Kidney (tissue), 22 donors: ENCODE measurements at places on chromosomes 4 and X. TPM values are rescaled to one million over a fixed set of nuclear protein-coding genes. Genes with fewer than 3 reads are reported as not detected.
A peak's percentile ranks its signal among the peaks of the same experiment; 100 is the strongest.

Gene C4orf36
- 2.0 TPM for total RNA-seq

Gene FAM133A
- not detected for total RNA-seq

Gene MAGEA11
- not detected for total RNA-seq

Gene OTC
- not detected for total RNA-seq

Gene UVSSA
- total RNA-seq = 32.5 TPM

Gene CDKL5
- 18.0 TPM for total RNA-seq

Gene MAGEA10
- total RNA-seq = not detected

Gene BEX2
- total RNA-seq = 34.7 TPM

Gene GAGE1
- total RNA-seq = not detected

Gene NUDT10
- total RNA-seq = 5.2 TPM

Gene FSTL5
- not detected for total RNA-seq

Gene PPP4R3C
- not detected for total RNA-seq

Gene PIR
- 7.0 TPM for total RNA-seq

Gene MAGEB2
- total RNA-seq = 0.16 TPM

Gene HTR2C
- total RNA-seq = not detected

- DNase-seq = no peak
Measured at GRCh38 chrX:154804261-154804956, 876 bp downstream of the MPP1 start.

DNA sequence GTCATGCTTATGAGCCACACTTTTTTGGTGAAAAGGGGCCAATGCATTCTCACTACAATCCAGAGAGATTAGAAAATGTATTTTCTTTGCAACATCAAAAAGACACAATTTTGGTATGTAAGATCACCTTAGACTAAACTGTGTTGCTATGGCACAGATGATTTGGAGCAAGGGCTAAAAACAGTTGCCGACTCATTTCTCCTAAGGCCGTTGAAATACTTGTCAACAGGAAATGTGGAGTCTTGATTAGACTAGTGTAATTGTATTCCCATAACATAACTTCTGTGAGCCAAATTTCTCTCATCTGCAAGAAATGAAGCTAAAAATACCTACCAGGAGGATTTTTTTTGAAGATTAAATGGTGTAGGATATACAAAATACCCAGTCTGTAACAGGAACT lies 2547.7 kb downstream of the ARAP2 start:
- DNase-seq = no peak

GRCh38 chrX:41184312-41184711 lies 99.1 kb downstream of the USP9X start:
- no peak for DNase-seq

GRCh38 chr4:113007151-113007550 lies 42.3 kb upstream of the ANK2 start:
- DNase-seq = no peak

GRCh38 chrX:129842510-129843208 lies 1.0 kb downstream of the ZDHHC9 start:
- DNase-seq = no peak

DNA sequence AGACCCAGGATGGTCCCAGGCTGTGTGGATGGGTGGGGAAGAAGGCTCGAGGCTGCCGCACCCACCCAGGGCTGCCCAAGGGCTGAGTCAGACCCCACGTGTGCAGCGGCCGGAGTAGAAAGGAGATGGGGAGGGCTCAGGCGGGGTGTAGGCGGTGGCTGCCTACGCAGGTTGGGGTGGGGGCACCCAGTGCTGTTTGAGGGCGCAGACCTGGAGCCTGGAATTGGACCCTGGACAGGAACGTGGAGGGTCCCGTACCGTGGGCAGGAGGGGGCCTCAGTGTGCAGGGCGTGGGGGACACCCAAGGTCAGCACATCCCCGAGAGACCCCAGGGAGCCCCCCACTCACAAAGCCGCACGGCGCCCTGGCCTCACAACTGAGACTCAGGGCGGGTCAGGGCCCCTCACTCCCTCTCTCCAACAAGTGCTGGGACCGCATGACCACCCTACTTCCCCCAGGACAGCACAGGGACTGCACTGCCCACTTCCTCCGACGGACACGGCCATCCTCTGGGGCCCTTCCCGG lies 79.9 kb downstream of the FAM53A start:
- DNase-seq = peak; percentile 69

GRCh38 chr4:35818520-35818919 lies 425.8 kb downstream of the ARAP2 start:
- DNase-seq = no peak

GRCh38 chr4:172998527-172999469 lies 169.8 kb upstream of the GALNT7 start:
- DNase-seq = no peak

- peak; percentile 59 for DNase-seq
Measured at GRCh38 chrX:150352581-150352980, 10.5 kb upstream of the MAMLD1 start.

- DNase-seq = no peak
Measured at GRCh38 chr4:1610791-1611500, 73.2 kb downstream of the FAM53A start.

DNA sequence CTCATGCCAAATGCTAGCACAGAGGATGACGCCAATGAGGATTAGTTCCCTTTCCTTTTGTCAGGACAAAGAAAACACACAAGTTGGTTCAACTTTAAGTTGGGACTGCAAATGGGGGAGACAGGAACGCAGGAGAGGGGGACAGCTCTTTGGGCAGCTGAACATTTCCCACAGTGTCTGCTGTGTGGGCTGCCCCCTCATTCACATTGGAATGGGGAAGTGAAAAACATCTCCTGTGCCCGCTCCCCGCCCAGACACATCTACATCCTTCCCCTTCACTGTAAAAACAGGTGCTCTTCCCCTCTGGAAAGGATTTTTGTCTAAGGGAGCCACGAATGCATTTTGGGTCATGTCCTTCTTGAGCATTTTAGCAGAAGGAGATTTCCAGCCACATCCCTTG lies 44.5 kb upstream of the TBC1D9 start:
- DNase-seq = no peak

GRCh38 chr4:184649971-184650855 lies 675 bp downstream of the PRIMPOL start:
- DNase-seq = peak; percentile 81

DNA sequence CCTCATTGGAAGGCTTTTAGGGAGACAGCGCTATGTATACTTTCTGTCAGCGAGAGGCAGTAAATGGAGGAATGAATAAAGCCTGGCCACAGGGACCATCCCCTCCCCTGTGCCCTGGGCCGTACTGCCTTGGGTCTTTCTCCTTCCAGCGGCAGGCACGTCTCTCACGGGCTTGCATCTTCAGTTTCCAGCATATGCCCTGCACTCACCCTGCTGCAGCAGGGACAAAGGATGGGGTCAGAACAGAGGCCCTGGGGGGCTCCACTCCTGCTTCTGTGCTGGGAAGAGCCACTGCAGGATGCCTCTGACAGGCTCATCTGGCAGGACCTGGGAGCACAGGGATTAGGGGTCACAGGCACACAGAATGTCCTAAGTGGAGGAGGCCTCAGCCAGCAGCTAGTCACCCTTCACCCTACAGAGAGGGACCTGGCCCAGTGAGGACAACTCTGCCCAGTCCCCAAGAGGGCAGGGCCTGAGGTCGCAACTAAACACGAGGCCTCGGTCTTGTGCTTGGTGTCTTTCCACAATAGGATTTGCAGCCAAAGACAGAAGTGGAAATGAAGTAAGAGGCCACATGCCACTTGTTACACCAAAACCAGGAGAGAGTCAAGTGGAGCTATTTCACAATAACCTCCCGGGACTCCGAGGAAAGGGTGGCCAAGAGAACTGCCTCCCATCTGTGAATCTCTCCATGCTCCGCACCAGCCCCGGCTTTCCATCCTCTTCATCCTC lies 150.8 kb downstream of the AFAP1 start:
- no peak for DNase-seq

GRCh38 chrX:43741843-43742573 lies 85.9 kb downstream of the MAOA start:
- no peak for DNase-seq

DNA sequence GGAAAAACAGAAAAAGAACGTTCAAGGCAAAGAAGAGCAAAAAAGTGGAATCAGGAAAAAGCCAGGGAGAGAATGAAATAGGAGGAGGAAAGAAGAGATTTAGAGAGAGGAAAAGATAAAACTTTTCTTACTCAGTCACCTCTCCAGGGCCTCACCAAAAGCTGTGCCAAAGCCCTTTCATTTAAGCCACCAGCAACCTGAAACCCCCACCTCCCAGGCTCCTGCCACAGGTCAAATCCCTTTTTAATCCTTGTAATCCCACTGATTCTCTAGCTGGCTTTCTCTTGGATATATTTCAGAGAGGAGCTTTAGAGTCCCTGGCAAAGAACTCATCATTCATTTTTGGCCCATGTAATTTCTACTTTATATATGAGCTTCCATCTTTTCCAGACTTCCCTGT lies 25.7 kb upstream of the XIAP start:
- DNase-seq = no peak

- no peak for DNase-seq
Measured at GRCh38 chr4:7157666-7158065, 34.7 kb upstream of the SORCS2 start.

- peak; percentile 38 for DNase-seq
Measured at GRCh38 chr4:7393601-7394575, 40.8 kb downstream of the PSAPL1 start.

DNA sequence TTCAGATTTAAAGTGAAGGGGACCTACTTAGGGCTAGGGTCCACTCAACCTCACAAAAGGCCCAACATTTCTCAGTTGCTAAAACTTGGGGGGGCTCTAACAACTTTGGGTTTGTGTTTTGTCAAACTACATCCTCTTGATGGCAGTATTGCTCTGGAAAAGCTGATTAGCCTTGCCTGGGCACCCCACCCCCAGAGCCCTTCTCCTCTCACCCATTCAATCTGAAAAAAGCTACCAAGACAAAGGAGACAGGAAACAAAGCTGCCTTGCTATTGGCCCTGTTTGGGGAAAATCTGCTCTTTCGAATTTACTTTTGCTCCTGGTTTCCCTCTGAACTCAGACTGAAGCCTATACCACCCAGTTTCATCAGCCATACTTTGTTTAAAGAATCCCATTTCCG lies 195.2 kb upstream of the STK26 start:
- no peak for DNase-seq

- DNase-seq = no peak
Measured at GRCh38 chr4:106981431-106981830, 54.7 kb downstream of the DKK2 start.

DNA sequence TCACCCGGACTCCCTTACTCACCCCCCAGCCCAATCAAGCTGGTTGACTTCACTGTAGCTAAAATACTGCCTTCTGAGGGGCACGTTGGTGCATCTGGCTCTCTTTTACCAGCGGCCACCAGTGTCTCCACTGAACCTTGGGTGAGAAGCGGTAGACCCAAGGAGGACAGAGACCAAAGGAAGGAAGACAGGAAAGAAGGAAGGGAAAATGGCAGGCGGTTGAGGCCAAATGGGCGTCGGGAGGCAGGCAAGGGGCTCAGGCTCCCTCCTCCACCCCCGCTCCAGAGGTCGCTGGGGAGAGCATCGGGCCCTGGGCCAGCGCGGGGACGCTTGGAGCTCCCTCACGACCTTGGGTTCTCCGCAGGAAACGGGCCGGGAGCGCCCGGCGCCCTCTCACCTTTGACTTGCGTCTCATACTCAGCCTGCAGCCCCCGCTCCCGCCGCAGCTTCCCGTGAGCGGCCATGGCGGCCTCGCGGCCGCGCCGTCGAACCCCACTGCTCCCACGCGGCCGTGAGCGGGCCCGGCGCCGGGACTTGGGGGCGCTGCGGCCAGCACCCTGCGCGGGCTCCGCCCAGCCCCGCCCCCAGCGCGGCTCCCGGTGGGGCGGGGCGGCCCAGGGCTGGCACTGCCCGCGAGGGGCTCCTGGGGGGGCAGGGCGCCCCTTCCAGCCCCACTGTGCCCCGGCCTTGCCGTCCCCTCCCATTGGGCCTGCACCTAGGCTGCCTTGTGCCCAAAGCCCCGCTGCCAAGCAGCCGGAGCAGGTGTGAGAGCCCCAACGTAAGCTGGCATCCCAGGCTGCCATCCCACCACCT lies at the start of gene ARHGAP4:
TSS of gene ARHGAP4 (minus strand) at position 526 of the 813 bp plus-strand sequence. CDS start at position 464, 62 bp downstream.
- no peak for DNase-seq

GRCh38 chr4:17234678-17235077 lies 277.2 kb downstream of the QDPR start:
- no peak for DNase-seq

GRCh38 chr4:104983615-104984179 lies 163.0 kb upstream of the TET2 start:
- DNase-seq = no peak

DNA sequence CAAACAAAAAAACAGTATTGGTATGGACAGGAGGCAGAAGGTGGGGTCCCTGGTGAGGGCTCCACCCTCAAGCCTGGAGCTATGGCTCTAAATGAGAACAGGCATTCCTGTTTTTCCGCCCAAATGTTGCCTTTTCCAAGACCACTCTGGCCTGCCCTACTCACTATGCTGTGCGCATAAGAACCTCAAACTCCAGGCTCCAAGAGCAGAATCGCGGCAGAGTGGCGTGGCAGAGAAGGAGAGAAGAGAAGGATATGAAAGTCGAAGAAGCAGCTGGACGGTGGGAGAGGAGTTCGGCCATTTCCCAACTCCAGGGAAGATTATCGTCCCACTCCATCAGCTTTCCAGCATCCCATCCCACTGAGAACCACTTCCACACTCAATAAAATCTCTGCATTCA lies 207.8 kb downstream of the FAT4 start:
- DNase-seq = no peak

DNA sequence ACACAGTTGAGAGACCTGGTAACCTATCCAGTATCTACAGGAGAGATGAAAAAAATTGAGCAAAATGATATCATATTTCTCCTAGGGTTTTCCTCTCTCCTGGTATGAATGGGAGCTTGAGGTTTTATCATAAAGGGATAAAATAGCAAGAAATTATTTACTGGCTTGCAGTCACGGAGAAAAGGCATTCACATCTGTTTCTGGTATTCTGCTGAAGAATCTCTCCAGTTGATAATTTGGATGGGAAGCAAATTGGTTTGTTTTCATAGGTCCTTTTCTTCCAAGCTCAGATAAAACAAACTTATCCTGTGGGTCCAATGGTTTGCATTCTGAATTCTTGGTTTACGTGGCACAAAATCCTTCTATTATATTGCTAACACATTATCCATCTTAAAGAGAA lies 83.1 kb upstream of the GYPA start:
- no peak for DNase-seq

GRCh38 chr4:25775166-25775565 lies 87.6 kb downstream of the SEL1L3 start:
- DNase-seq = no peak

DNA sequence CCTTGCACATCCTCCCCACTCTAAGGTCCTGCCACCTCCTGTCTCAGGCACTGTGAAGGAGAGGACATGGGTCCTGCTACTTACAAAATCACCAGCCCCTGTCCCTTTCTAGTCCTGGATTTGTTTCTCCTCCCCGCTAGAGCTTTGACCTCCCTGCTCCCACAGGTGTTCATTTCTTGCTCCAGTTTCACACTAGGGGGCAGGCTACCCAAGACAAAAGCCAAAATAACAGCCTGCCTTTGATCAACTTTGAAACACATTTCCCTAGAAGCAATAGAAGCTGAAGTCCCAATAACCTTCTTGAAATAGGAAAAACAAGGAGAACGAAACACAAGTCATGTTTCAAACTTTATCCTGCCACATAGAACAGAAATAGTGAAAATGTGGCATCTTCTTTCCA lies 164.4 kb downstream of the QDPR start:
- DNase-seq = peak; percentile 62
